ENCODE measurements at places on chromosomes 5 and 9.

GRCh38 chr9:1431461-1431860 lies 381.3 kb downstream of the DMRT2 start:
- DNase-seq: no peak

GRCh38 chr5:38538161-38538560 lies 18.3 kb downstream of the LIFR start:
- no peak for DNase-seq

GRCh38 chr9:72984991-72985390 lies 32.1 kb upstream of the ALDH1A1 start:
- DNase-seq: no peak

- no peak for DNase-seq
These were observed 129.8 kb downstream of the SLC12A2 start for GRCh38 chr5:128213340-128213739.

- DNase-seq: no peak
These were observed 14.5 kb upstream of the ANKRD55 start for GRCh38 chr5:56247592-56247991.

DNA sequence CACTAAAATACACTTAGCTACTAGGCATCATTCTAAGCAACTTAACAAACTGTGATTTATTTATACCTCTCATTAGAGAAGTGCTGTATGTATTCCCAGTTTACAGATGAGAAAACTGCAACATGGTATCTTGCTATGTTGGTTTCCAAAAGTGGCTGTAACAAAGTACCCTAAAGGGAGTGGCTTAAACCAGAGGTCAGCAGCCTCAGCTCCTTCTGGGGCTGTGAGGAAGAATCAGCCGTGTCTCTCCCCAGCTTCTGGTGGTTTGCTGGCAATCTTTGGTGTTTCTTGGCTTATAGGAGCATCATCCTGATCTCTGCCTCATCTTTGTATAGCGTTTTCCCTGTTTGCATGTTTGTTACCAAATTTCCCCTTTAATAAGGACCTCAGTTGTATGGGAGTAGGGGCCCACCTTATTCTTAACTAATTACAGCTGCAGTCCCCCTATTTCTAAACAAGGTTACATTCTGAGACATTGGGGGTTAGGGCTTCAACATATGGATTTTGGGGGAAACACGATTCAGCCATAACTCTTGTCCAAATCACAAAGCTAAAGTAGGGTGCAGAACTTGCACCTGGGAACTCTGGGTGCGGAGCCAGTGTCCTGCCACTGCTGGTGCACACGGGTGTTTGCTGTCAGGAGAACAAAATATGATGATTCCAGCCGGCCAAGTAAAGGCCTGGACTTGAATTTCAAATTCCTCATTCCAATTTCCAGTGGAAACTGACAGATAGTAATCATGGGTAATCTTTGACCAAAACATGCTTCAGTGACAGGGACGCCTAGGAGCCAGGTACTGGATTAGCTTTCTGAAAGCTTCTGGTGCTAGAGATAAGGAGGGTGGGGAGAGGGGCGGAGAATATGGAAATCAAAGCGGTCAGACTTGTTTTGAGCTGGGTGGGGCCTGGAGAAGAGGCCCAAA lies 43.3 kb downstream of the RAI14 start:
- no peak for DNase-seq

GRCh38 chr5:56169949-56170348 lies 63.2 kb downstream of the ANKRD55 start:
- no peak for DNase-seq

DNA sequence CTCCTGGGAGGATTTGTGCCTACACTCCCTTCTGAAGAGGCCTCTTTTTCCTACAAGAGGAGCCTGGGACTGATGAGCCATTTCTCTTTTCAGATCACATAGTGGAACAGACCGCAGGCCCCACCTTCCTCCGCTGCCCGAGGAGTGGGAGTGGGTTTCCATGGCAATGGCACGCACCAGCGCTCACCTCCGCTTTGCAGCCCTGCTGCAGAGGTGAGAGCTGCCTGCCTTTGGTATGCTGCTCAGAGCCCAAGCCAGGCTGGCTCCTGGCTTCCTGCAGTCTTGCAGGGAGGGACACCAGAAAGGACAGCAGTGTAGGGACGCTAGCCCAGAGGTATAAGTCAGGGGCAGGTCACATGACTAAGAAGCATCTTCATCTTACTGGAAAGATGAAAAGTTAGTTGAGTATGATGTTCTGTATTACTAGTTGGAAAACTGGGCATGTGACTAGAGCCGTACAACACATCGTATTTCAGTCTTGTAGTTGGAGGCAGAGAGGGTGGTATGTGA lies 12.4 kb downstream of the PTTG1 start:
- DNase-seq: no peak

- DNase-seq: no peak
These were observed 224.9 kb downstream of the SNX18 start for GRCh38 chr5:54742417-54742891.

DNA sequence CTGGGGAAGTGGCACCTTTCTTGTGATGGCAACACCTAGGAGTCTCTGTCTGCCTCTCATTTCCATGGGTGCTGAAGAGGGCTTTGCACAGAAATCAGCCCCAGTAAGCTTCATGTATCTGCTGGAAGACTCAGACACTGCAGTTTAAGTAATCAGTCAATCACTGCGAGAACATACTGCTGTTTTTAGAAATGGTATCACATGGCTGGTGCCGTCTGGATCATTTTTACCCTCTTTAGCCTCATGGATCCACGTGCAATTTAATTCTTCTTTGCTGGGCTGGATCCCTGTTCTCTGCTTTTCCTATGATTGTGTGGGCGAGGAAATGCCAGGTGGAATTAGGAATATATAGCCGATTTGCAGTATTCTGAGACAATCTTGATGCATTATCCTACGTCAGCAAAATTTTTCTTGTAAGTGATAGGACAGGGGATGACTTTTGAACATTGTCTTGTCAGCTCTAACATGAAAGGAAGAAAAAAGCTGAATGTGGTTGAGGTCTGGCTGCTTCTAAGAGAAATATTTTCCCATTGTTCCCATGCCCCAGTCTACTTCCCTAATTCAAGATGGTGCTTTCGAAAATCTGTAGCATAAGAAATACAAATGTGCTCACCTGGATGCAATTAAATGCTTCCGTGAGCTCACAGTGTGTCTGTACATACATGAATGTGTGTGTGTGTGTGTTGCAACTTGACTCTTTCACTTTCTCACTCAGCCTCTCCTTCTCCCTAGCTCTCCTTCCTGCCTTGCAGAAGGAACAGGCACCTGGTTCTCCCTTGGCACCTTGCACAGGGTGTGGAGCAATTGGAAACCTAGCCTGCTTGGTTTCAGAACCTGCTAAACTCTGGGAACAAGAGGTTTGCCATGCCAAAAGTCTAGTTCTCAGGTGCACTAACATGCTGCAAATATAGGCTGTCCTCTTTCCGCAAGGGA lies 281.6 kb downstream of the NTRK2 start:
- DNase-seq: no peak

GRCh38 chr5:109762821-109763220 lies 73.1 kb downstream of the MAN2A1 start:
- no peak for DNase-seq

- DNase-seq: no peak
These were observed 215.7 kb downstream of the GAS1 start for GRCh38 chr9:86731511-86732063.

DNA sequence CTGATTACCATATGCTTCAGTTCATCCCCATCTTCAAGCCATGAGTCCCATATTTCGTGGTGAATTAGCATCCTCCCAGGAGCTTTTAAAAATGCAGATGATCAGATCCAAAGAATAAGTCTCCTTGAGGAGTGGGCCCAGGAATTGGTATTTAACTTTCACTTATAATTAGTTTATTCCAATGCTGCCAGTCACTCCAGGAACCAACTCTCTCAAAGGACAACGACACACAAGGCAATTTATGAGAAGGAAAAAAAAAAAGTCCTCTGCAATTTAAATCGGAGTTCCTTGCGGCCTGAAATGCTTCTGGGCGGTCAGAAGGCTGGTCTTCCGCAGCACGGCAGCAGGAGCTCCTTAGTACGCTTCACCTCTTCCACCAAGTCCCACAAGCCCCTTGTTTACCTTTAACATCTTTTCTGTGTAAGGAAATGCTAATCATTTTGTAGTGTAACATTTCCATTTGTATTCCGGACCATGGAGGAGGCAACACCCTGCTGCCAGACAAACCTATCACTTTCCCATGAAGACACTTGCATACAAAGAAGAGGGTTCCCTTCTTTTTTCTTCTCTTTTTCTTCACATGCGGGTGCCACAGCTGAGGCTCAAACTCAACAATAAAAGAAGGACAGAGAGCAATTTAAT lies 16.3 kb upstream of the KCNV2 start:
- DNase-seq: no peak

DNA sequence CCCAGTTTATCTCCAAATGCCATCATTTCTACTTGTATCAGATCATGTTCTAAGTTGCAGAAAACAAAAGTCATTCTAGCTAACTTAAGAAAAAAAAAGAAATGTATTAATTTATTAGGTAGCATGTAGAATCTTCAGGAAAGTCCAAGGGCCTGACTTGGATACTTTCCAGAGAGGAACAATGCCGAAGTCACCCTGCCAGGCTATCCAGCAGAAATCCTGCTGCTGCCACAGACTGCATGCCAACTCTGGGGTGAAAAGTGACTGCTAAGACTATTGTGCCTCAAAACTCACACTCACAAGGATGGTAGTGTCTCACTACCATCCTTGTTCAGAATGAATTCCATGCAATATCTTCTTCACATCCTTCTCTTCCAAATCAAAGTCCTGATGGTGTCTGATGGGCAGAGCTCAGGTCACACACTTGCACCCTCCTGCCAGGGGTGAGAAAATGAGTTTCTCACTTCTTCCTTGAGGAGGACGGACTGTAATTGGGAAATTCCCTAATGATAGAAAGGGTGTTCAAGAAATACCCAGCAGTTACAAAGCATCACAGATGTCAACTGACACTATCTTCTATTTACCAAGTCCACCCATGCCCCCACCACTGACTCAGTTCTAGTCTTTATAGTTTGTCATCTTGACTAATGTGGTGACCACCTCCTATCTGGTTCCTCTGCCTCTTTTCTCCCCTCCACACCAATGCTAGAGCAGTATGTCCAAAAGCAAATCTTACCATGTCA lies 279.4 kb downstream of the CWC27 start:
- no peak for DNase-seq

DNA sequence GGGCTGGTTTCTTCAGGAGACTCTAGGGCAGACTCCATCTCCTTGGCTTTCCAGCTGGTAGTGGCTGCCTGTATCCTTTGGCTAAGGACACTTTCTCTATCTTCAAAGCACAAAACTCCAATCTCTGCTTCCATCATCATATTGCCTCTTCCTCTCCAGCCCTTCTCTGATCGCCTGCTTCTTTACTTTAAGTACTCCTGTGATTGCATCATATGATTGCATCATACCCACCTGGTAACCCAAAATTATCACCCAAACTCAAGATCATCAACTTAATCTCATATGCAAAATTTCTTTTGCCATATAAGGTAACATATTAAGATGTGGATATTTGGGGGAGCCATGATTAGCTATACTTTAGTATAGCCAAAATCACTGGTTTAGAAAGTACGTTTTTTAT lies 1092.6 kb upstream of the CDH6 start:
- DNase-seq: no peak

- no peak for DNase-seq
These were observed 456.0 kb upstream of the MEF2C start for GRCh38 chr5:89338935-89339334.

- DNase-seq: no peak
These were observed 130.0 kb downstream of the MPDZ start for GRCh38 chr9:13149454-13149853.

DNA sequence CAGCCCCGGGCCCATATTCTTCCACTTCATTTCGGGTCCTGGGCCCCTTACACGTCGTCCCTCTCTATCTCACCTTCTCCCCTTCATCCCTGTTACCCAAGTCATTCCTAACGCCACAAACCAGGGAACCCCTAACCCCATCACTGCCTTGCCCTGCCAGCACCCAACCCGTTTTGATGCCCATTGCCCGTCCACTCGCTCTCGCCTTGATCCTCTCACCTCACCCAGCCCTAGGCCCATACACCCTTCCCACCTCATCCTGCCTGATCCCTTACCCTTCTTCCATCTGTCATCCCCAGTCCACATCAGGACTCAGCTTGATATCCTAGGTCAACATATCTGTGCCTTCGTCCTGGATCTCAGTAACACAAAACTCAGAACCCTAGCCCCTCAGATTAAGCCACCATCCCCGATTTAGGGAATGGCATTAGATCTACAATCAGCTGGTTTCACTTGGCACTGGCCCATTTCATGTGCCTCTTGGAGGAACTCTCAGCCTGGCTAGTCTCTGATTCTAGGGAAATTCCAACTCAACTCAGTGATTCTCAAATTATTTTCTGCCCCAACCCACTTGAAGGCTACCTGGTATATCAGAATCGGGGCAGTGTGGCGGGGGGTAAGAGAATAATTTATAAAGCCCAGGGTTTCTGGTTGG lies 489 bp downstream of the CHMP5 start:
- no peak for DNase-seq

- DNase-seq: no peak
These were observed 9.0 kb upstream of the LCN1 start for GRCh38 chr9:135512241-135512603.

DNA sequence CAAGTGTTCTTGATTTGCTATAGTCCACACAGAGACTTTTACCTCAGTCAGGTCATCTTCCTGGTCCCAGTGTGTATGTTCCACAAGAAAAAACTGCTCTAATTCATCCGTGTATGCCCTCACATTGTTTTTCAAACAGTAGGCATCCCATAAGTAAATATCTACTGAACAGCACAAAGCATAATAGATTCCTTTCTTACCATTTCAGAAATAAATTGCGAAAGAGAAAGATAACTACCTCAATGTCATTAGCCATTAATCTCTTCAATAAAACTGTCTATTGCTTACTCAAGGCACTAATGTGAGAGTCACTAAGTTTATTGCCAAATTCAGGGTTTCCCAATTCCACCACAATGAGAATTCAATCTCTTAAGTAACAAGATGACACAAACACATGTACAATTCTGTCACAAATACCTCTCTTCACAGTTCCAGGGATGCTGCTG lies 9.6 kb downstream of the FBXW2 start:
- DNase-seq: no peak

DNA sequence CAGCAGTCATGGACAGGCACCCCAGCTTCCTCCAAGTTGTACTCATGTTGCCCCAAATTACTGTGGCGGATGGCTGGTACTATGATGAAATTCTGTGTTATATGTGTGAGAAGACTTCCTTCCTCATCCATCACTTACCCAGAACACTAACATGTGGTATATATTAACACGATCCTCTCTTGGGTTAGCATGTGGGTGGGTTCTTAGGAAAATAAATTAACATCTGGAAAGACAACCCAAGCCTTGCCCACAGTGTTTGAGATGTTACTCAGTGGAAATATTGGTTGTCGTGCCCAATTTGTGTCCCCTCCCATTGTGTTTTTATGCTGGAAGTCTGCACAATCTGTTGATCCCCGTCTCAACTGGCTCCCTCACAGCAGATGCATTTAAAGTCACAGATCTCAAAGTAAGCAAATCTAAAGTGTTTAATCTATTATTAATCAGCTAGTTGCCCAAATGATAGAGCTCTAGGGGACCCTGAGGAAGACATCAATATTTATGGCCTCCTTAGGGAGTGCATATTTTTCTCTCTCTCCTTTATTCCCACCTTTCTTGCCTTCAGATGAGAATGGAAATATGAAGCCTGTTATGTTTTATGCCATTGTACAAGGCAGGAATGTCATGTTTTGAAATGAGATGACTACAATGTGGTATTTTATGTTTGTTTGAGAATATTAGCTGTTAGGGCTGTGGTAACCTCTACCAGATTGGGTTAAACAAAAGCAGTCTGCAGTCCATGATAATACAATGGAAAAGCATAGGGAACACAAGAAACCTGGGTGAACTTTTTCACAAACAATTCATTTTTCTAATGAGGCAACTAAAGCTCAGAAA lies 93.9 kb downstream of the GRIA1 start:
- no peak for DNase-seq

Data from AG04450 (cell line).